GM10248 (cell line): ENCODE measurements at places on chromosomes 6 and 20.

DNA sequence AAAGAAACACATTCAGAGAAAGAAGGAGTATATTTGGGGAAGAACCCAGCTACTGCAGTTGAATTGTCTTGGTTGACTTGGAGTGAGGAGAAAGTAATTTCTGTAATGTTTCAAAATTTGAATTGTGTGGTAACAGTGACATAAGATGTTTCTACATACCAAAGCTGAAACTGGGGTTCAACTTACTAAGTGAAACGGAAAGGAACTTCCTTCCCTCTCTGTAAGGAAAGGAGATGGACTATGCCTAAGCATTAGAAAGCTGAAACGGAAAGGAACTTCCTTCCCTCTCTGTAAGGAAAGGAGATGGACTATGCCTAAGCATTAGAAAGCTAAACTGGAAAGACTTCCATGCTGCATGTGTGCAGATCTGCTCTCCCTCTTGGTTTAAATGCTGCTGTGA lies 46.0 kb downstream of the HUS1B start:
- DNase-seq = no peak

- DNase-seq = no peak
Measured at GRCh38 chr6:138728662-138729061, 44.9 kb upstream of the CCDC28A start.

- DNase-seq = no peak
Measured at GRCh38 chr6:84763886-84764331, 489 bp downstream of the TBX18 start.

DNA sequence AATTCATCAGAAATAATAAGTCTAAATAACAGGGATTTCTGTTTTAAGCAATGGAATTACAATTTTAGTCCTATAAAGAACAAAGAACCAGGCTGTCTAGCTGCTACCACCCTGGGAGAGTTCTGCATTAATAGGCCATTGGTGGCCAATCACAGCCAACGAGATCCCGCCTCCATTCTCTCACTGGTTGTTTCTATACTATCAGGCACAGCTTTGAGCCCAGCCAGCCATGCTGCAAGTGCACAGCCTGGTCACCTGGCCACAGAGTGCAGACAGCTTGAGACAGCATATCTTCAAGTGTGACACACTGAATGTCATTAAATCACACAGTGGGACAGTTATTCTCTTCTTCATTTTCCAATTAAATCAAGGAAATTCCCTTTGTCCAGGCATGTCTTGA lies 16.1 kb upstream of the RAB22A start:
- DNase-seq = no peak

DNA sequence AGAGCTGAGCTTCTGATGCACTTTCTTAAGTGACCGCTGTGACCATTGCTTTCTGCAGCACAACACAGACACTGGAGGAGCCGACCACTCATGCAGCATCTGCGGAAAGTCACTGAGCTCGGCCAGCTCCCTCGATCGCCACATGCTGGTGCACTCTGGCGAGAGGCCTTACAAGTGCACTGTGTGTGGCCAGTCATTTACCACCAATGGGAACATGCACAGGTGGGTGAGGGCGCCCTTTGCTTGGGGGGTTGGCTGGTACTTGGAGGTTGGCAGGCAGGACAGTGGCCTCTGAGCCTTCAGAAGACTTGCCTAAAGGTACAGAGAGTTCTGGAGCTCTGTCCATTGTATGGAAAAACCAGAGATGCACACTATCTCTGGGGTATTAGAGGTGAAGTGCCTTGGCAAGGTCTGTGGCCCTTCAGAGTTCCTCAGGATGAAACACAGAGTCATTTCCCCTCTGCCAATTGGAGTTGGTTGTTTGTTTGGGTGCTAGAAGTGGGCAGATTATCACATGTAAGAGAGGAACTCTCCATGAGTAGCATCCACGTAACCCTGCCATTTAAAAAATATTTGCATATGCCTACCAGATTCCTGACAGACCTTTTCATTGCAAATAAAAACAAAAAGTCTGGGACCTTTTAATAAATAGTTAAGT lies 81.5 kb downstream of the RREB1 start:
- DNase-seq = no peak
